ENCODE measurements at places on chromosomes 5 and 9.

GRCh38 chr5:14365831-14366430, 215.7 kb upstream of the OTULINL start:
- no peak for DNase-seq

DNA sequence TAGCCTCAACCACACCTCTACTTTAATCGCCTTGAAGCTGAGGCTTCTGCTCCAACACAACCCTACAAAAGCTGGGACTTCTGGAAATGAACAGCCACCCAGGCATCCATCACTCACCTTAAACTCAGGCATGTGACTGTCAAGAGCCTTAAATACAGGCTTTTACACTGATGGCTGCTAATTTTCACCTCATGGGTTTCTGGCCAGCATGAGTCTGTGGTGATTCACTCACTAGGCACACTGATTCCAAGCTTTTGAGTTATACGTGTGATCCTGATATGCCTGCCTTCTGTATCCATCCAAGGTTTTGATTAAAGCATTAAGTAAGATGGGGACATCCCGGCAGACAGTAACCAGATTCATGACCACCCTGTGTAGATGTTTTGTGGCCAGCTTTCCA, 8.9 kb downstream of the NSUN2 start:
- DNase-seq, result no peak

DNA sequence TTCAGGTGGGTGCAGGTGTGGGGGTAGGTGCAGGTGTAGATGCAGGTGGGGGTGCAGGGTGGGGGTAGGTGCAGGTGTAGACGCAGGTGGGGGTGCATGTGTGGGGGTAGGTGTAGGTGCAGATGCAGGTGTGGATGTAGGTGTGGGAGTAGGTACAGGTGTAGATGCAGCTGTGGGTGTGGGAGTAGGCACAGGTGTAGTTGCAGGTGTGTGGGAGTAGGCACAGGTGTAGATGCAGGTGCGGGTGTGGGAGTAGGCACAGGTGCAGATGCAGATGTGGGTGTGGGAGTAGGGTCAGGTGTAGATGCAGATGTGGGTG, 94.6 kb downstream of the PHF2 start:
- no peak for DNase-seq

GRCh38 chr5:89282554-89283510, 399.8 kb upstream of the MEF2C start:
- DNase-seq, result no peak

DNA sequence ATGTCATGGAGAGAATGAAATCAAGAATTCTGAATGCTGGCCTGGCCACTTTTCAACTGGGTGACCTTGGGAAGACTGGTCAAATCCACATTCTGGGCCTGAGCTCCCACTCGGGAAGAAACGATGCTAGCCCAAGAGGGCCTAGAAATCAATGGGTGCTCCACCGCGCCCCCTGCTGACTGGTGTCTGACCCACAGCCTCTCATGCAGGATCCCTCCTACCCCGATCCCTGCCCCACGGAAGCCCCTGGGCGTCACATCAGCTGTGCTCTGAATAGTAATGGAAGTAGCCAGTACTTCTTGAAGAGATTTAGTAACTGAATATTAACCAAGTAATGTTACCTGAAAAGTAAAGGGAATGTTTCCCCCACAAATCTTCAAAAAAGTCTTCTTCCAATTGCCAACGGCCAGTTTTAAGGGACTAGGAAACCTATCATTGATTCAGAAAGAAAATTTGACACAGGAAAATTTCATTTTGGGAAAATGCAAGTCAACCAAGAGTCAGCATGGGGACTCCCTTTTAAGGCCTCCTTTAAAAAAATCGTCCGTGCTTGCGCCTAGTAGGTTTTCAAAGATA, 43.9 kb downstream of the CRB2 start:
- DNase-seq, result no peak

DNA sequence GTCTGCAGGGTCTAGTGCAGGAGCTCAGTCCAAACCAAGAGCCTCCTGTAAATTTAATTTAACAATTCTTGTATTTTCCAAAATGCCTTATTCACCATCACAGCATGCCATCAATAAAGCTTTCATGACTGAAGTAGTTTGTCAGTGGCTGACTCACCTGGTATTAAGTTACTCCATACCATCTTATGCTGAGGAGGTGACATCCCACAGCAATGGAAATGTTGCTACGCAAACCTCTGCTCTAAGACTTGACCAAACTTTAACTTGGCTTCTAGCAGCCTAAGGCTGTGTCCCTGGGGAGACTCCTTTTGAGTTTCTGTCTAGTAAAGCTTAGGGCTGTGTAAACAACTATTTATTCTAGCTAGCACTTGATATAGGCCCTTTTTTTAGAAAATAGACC, 1231.3 kb upstream of the CDH18 start:
- DNase-seq, result no peak

- DNase-seq, result no peak
These were observed 115.9 kb downstream of the PIK3R1 start for GRCh38 chr5:68331192-68332079.

DNA sequence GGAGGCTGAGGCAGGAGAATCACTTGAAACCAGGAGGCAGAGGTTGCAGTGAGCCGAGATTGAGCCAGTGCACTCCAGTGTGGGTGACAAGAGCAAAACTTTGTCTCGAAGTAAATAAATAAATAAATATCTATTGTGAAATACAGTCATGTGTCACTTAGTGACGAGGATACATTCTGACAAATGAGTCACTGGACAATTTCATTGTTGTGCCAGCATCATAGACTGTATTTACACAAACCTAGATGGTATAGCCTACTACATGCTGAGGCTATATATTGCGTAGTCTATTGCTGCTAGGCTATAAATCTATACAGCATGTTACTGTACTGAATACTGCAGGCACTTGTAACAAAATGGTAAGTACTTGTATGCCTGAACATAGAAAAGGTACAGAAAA, 61.1 kb upstream of the CCL21 start:
- DNase-seq, result no peak

- no peak for DNase-seq
These were observed 172.6 kb upstream of the S1PR3 start for GRCh38 chr9:88818495-88819201.

GRCh38 chr9:33082538-33083326, 6.3 kb upstream of the SMU1 start:
- DNase-seq, result no peak

DNA sequence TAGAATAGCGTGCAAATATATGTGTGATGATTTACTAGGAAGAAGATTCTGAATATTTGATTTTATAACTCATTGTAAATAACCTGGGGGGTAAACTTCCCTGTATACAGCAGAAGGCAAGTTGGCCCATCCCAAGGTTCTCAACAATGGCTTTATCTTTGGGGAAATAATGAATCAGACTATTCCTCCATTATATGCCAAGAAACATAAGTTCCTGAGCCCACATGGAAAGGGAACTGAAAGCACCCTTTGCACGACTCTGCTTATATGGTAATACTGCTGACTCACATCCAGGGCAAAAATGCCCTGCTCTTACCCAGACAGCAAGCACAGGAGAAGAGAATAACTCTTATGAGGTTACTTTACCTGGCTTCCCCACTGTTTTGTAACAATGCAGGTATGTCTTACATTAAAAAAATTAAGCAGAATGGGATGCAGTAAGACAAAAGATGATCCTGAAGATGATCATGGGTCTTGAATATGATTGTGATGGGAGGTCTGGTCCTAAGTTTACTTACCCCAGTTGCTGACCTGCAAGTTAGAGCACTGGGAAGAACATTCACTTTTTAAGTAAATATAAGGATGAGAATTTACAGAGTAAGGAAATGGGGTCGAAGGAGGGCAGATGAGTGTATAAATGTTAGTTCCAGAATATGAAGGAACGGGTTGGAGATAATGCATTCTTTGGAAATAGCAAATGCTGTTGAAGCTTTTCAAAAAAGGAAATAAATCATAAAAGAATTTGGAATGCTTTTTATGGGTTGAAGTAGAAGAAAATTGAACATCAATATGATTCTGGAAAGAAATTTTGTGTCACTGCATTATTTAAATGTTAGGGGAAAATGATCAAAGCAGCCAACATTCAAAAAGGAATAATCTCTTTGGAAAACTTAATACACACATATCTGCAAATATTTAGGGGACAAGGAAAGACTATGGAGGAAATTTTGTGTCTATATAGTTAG, 428.4 kb upstream of the MPDZ start:
- no peak for DNase-seq

DNA sequence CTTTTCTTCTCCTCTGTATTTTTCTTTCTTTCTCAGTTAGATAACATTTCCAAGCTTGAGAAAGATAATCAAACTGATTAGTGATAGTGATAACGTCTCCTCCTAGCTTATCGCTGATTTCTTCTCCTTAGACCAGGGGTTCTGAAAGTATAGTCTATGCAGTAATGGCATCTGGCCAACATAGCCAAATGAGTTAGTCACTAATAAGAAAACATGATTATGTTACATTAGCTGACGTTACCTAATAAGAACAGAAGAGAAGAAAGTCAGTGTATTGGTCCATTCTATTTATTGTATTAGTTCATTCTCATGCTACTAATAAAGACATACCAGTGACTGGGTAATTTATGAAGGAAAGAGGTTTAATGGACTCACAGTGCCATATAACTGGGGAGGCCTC, 111.2 kb downstream of the STRBP start:
- DNase-seq, result no peak

DNA sequence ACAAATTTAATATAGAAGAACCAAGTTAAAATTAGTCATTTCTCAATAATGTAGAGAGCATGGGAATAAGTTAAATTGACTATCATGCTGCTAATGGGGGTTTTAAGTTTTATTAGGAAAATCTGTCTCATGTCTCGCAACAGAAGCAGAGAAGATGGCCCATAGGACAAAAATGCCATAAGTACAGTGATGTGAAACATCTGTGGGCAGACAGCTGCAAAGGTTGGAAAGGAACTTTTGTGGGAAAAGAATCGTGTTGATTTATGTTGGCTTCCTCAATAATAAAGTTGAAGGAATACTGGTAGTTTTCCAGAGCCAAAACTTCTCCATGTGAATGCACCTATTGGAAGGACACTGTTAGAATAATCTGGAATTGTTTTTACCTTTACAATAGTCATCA, 44.8 kb downstream of the VCAN start:
- no peak for DNase-seq

- DNase-seq, result no peak
These were observed 70.8 kb downstream of the RAB24 start for GRCh38 chr5:177232761-177233160.

DNA sequence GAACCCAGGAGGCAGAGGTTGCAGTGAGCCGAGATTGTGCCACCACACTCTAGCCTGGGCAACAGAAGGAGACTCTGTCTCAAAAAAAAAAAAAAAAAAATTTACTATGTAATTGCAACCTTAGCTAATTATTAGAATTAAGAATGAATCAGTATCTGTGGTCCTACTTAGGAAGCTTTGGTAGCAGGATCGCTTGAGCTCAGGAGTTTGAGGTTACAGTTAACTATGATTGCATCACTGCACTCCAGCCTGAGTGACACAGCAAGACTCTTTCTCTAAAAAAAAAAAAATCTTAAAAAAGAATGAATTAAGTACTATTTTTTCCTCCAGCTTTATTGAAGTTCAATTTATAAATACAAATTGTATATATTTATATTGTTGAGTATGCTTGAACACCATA, 16.7 kb downstream of the NDUFAF2 start:
- no peak for DNase-seq

GRCh38 chr9:136527721-136528710, 17.8 kb downstream of the NOTCH1 start:
- no peak for DNase-seq

- DNase-seq, result no peak
These were observed 408.0 kb upstream of the DMAC1 start for GRCh38 chr9:8207596-8207995.

GRCh38 chr5:54804521-54804920, 180.9 kb downstream of the ESM1 start:
- no peak for DNase-seq

DNA sequence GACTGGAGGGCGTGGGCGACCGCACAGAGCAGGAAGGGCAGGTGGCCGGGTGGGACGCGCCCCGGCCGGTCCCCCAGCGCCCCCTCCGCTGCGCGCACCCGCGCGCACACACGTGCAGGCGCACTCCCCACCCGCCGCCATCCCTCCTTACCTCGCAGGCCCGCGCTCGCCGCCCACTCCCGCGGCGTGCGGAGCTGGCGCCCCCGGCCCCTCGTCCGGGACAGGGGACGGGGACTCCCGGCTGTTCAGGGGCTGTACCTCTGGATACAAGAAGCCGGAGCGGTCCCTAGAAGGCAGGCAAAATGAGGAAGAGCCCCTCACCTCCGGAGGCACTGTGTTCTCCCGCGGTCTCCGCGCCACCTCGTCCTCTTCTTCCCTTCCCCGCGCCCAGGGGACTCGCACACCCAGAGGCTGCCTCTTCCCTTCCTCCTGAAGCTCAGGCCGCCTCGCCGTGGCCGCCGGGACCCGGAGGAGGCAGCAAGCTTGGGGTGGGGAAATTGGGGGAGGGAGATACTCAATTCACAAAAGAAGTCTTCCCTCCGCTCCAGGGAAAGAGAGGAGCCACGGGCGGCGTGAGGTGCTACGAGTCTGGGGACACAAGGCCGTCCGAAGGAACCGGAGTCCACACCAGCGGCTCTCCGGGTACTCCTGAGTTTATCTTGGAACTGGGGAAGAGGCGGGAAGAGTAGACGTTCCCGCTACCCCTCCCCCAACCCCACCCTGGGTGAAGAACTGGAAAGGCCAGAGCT, 1.4 kb upstream of the GABRB2 start:
- DNase-seq, result no peak

DNA sequence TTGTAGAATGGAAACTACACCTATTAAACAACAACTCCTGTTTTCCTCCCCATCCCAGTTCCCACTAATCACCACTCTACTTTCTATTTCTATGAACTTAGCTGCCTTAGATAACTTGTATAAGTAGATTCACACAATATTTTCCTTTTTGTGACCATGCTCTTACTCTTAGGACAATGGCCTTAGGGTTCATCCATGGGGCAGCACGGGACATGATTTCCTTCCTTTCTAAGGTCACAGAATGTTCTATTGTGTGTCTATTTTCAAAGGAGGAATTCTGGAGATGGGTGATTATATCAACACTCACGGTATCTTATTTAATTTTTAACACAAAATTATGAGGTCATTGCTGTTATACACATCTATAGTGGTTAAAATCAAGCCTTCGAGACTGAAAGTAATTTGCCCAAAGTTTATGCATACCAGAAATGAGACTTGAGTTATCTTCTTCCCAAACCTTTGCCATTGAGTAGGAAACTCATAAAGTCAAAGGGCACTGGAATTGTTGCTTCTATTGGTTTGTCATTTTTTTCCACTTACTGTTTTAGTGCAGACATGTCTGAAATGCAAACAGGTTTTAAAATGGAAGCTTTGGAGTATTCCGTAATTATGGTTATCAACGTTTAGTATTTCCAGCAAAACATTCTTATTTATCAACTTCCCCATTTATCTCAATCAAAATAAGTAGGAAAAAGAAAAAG, 23.6 kb downstream of the CTSL start:
- no peak for DNase-seq

GRCh38 chr5:4245076-4245475, 649.4 kb downstream of the IRX1 start:
- no peak for DNase-seq

- no peak for DNase-seq
These were observed 143.0 kb upstream of the ADRA1B start for GRCh38 chr5:159773062-159773924.
